WTC11 (cell line): ENCODE measurements at places on chromosomes 12 and 14. TPM values are rescaled to one million over a fixed set of nuclear protein-coding genes. Genes with fewer than 3 reads are reported as not detected.
A peak's percentile ranks its signal among the peaks of the same experiment; 100 is the strongest.

The TAS2R19 gene
- 1.0 to 1.4 TPM (median 1.1 TPM) in 3 replicates for total RNA-seq

- H3K36me3 ChIP-seq = peaks cover 3% of the 10 kb centered on the region
- DNase-seq = peak; percentile 86
- H3K27ac ChIP-seq = no peak overlapping the region
- H3K4me3 ChIP-seq = no peak overlapping the region
- no peaks in the 10 kb centered on the region; the same call in 1 of the 2 replicates for H3K27me3 ChIP-seq
- peaks cover 15% of the 10 kb centered on the region for H3K4me1 ChIP-seq
Observed at GRCh38 chr12:83826112-83826511, 1086.5 kb downstream of the SLC6A15 start.

DNA sequence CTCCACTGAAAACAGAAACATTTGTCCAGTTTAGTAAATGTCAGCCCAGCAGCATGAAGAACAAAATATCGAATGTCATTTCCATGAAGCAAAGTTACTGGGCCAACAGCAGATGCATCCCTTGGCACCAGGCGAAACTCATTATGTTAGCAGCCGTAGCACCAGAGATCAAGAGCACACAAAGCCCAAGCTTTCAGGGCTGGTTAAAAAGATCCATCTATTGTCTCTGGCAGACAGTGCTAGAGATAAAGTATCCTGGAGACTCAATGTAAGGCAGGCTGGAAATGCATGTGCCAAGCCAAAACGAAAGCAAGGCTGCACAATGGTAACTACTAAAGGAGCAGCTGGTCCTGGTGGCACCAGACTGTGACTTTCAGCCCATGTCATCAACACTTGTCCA is 120.3 kb upstream of the PLEKHG7 start:
- no peak overlapping the region for H3K4me3 ChIP-seq
- peaks cover 7% of the 10 kb centered on the region for H3K36me3 ChIP-seq
- no peaks in the 10 kb centered on the region; the same call in none of the 2 replicates for H3K27me3 ChIP-seq
- peaks cover 10% of the 10 kb centered on the region for H3K4me1 ChIP-seq

The KRT6C gene
- total RNA-seq = not detected in 3 replicates

GRCh38 chr14:55482936-55483605 is 42.7 kb upstream of the TBPL2 start:
- no peak overlapping the region for H3K27ac ChIP-seq
- H3K4me3 ChIP-seq = no peak overlapping the region
- no peaks in the 10 kb centered on the region for H3K36me3 ChIP-seq
- no peak for DNase-seq

GRCh38 chr12:107574691-107575090 is 110.9 kb upstream of the PWP1 start:
- no peak for DNase-seq
- H3K4me1 ChIP-seq = peaks cover 4% of the 10 kb centered on the region; the same call in 1 of the 2 replicates
- no peaks in the 10 kb centered on the region for H3K36me3 ChIP-seq
- no peak overlapping the region for H3K27ac ChIP-seq

GRCh38 chr14:92568621-92569479 is 55.3 kb downstream of the RIN3 start:
- peaks cover 10% of the 10 kb centered on the region for H3K4me1 ChIP-seq
- H3K36me3 ChIP-seq = peaks cover 9% of the 10 kb centered on the region; the same call in 1 of the 2 replicates
- H3K4me3 ChIP-seq = no peak overlapping the region
- H3K27me3 ChIP-seq = no peaks in the 10 kb centered on the region; the same call in 1 of the 2 replicates
- H3K27ac ChIP-seq = no peak overlapping the region
- DNase-seq = no peak

DNA sequence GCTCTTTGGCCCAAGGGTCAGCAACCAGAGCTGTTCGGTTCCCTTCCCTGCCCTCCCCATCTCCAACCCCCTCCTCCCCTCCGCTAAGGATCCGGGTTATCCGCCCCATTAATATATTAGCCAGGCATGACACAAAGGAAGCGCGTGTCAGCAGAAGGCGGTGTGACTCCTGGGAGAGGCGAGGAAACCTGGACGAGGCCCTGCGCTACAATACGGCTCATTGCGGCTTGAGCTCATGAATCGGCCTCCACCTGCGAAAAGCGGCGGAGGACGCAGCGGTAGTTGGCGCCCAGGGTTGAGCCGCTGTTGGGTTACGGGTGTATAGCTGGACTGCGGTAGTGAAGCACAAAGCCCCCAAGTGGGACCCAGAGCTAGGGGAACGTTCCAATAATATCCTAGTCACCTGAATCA is 9.9 kb downstream of the FOXA1 start:
- no peak overlapping the region for H3K27ac ChIP-seq
- H3K36me3 ChIP-seq = no peaks in the 10 kb centered on the region

The TOMM20L gene
- total RNA-seq = not detected in 3 replicates

DNA sequence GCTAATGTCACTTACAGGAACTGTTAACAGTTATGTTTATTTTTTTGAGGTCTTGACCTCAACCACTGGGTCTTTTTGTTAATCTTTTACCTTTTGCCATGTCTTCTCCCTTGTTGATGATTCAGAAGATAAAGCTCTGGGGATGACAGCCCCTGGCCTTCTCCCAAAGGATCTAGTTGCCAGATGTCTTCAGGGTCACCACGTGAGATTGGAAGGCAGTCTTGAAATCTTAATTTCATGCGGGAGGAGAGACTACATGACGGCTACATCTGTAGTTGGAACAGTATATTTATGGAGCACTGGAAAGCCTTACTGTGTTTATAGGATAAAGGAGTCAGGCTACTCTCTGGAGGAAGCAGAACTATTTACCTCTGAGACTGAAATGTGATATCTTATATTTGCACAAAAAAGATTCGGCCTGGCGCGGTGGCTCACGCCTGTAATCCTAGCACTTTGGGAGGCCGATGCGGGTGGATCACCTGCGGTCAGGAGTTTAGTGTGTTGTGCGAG is 5.6 kb downstream of the MLEC start:
- no peaks in the 10 kb centered on the region for H3K27me3 ChIP-seq
- peak overlapping the region; percentile 16 for H3K4me3 ChIP-seq
- H3K4me1 ChIP-seq = peaks cover 69% of the 10 kb centered on the region

- no peak overlapping the region for H3K27ac ChIP-seq
- peaks cover 17% of the 10 kb centered on the region for H3K4me1 ChIP-seq
- no peaks in the 10 kb centered on the region; the same call in 1 of the 2 replicates for H3K27me3 ChIP-seq
- DNase-seq = no peak
- H3K36me3 ChIP-seq = no peaks in the 10 kb centered on the region
- H3K4me3 ChIP-seq = no peak overlapping the region
Observed at GRCh38 chr12:107243341-107243740, 150.0 kb upstream of the CRY1 start.

DNA sequence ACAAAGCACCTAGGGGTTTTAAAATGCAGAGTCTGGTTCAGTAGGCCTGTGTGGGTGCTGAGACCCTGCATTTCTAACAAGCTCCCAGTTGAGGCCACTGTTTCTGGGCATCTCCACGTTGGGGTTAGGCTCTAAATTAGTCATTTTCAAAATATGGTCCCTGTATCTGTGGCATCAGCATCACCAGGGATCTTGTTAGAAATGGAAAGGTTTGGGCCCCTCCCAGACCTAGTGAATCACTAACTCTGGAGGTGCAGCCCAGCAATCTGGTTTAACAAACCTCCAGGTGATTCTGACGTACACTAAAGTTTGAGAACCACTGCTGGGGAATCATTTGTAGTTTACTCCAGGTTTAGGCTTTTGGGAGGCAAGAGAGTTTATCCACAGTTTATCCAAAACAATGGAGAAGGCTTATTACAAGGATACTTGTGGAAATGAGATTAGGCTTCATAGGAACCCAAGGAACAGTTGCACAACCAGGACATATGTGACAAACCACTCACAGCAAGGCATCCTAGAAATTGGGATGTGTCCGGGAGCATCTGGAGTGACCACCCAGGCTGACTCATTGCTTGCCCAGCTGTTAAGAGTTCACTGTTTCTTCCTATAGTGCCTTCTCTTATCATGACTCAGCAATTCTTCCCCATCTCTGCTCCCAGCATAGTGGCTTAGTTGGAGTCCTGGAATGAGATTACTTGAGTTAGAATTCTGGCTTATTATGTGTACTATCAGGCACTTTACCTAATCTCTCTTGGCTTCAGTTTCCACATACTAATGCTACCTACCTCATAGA is 71.6 kb upstream of the STXBP6 start:
- H3K27me3 ChIP-seq = no peaks in the 10 kb centered on the region; the same call in 1 of the 2 replicates
- H3K4me1 ChIP-seq = peaks cover 3% of the 10 kb centered on the region; the same call in 1 of the 2 replicates
- H3K4me3 ChIP-seq = no peak overlapping the region
- H3K36me3 ChIP-seq = no peaks in the 10 kb centered on the region
- no peak for DNase-seq
- no peak overlapping the region for H3K27ac ChIP-seq

DNA sequence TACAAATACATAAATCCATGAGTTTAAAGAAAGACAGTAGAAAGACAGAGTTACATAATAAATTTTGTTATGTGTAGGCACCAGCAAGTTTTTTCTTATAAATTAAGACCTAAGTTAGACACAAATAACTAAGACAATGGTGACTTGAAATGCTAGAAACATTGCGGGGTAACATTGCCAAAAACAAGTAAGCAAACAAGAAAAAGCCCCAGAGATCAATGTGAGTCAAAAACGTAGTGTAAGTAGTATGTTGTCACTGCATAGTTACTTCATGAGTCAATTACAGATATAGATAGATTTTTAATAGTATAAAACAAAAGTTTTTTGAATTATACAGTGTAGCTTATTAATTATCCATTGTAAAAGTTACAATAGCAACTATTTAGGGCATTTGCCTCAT is 83.4 kb downstream of the CNTN1 start:
- H3K27me3 ChIP-seq = no peaks in the 10 kb centered on the region
- H3K36me3 ChIP-seq = no peaks in the 10 kb centered on the region
- peaks cover 30% of the 10 kb centered on the region for H3K4me1 ChIP-seq
- DNase-seq = no peak

The LMNTD1 gene
- not detected in 3 replicates for total RNA-seq

The PRH2 gene
- 0.52 TPM in 1 of 3 replicates, not detected in the others for total RNA-seq

The CHD8 gene
- 119 to 133 TPM (median 119 TPM) in 3 replicates for total RNA-seq

DNA sequence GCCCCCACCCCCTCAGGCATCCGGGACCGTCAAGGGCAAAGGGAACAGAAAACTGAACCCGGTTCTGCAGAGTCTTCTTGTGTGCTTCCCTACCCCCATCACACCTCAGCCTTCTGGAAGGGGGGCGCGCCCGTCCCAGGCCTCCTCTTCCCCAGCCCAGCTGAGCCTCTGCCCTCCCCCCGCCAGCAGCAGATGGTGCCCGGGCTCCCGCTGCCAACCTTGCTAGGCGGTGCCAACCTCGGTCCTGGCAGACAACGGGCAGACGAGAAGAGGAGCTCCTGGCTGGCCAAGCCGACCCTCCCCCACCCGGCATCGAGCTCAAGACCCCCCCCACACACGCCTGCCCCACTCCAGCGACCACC is 8.7 kb downstream of the STAC3 start:
- no peak for DNase-seq
- H3K4me3 ChIP-seq = peak overlapping the region; percentile 84
- peaks cover 62% of the 10 kb centered on the region for H3K4me1 ChIP-seq
- H3K27ac ChIP-seq = no peak overlapping the region
- H3K27me3 ChIP-seq = peaks cover 70% of the 10 kb centered on the region

DNA sequence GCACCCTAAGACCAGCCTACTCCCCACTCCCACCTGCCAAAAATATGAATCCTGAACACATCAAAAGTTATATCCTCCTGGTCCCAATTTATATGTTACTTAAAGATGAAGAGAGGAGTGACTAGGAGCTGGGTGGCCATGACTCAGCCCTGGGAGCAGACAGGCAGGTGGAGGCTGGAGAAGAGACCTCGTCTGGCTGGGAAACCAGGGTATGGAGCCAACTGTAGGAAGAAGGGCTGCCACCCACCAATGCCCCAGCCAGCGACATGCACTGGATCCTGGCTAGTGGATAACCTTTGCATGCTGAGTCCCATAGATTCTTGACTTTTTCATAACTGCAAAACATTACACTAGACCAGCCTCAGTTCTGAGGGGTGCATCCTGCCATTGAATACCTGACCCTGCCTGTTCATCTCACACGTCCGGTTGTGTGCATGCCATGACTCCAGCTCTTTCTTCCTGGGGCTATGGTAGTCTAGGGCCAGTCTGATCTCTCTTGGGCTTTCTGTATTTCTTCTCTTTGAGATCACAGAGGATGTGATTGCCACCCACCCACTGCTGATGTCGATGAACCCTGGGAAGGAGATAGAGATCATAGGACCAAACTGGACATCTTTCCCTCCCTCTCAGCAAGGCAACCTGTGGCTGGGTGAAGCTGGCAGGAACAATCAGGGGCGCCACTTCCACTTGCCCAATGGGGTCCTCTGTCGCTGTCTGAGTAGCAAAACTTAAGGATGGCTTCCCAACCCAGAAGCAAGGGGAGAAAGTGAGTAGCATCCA is 69.6 kb upstream of the DDX11 start:
- no peak overlapping the region for H3K4me3 ChIP-seq
- H3K4me1 ChIP-seq = peaks cover 3% of the 10 kb centered on the region
- H3K27ac ChIP-seq = no peak overlapping the region
- H3K27me3 ChIP-seq = no peaks in the 10 kb centered on the region; the same call in 1 of the 2 replicates
- no peaks in the 10 kb centered on the region for H3K36me3 ChIP-seq

The AHSA1 gene
- 137 to 186 TPM (median 160 TPM) in 3 replicates for total RNA-seq

The DLGAP5 gene
- total RNA-seq = 130 to 141 TPM (median 132 TPM) in 3 replicates

GRCh38 chr14:61911574-61911973 is 149.4 kb downstream of the SNAPC1 start:
- DNase-seq = no peak
- no peak overlapping the region for H3K27ac ChIP-seq
- H3K4me3 ChIP-seq = no peak overlapping the region
- no peaks in the 10 kb centered on the region for H3K36me3 ChIP-seq
- H3K4me1 ChIP-seq = no peaks in the 10 kb centered on the region

GRCh38 chr12:104866291-104866690 is 91.8 kb downstream of the SLC41A2 start:
- H3K4me3 ChIP-seq = no peak overlapping the region
- no peaks in the 10 kb centered on the region; the same call in 1 of the 2 replicates for H3K27me3 ChIP-seq
- H3K36me3 ChIP-seq = no peaks in the 10 kb centered on the region
- no peak overlapping the region for H3K27ac ChIP-seq
- H3K4me1 ChIP-seq = peaks cover 7% of the 10 kb centered on the region

DNA sequence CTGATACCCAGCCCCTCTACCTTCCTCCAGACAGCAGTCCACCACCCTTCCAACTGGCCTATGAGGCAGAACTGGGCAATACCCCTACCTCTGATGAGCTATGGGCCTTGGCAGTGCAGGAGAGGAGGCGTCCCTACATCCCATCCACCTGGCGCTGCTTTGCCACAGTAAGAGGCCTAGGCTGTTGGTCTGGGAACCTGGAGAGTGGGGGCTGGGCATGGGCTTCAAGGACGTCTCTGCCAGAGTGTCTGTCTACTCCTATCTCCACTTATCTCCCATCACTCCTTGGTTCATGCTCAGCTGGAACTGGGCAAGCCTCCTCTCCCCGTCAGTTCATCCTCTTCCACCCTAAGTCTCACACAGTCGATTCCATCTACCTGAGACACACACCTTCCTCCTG is 6.5 kb downstream of the AMHR2 start:
- H3K4me3 ChIP-seq = no peak overlapping the region
- no peaks in the 10 kb centered on the region for H3K4me1 ChIP-seq
- no peaks in the 10 kb centered on the region for H3K27me3 ChIP-seq
- DNase-seq = no peak
